ENCODE measurements at places on chromosomes 5 and 9.

GRCh38 chr9:9998491-9999287, 614.1 kb downstream of the PTPRD start:
- no peaks in the 10 kb centered on the region for H3K4me1 ChIP-seq
- no peaks in the 10 kb centered on the region for H3K36me3 ChIP-seq
- no peak overlapping the region for H3K27ac ChIP-seq
- H3K27me3 ChIP-seq = no peaks in the 10 kb centered on the region

- no peaks in the 10 kb centered on the region for H3K27me3 ChIP-seq
- H3K4me1 ChIP-seq = no peaks in the 10 kb centered on the region
- no peak overlapping the region for H3K4me3 ChIP-seq
- no peak for DNase-seq
These were observed 269.1 kb downstream of the KIF4B start for GRCh38 chr5:155282503-155283107.

- no peak overlapping the region for H3K27ac ChIP-seq
- no peaks in the 10 kb centered on the region for H3K36me3 ChIP-seq
- no peaks in the 10 kb centered on the region for H3K27me3 ChIP-seq
- no peak overlapping the region for H3K4me3 ChIP-seq
- peaks cover under 1% of the 10 kb centered on the region for H3K4me1 ChIP-seq
These were observed 43.8 kb downstream of the STOM start for GRCh38 chr9:121326130-121326838.

DNA sequence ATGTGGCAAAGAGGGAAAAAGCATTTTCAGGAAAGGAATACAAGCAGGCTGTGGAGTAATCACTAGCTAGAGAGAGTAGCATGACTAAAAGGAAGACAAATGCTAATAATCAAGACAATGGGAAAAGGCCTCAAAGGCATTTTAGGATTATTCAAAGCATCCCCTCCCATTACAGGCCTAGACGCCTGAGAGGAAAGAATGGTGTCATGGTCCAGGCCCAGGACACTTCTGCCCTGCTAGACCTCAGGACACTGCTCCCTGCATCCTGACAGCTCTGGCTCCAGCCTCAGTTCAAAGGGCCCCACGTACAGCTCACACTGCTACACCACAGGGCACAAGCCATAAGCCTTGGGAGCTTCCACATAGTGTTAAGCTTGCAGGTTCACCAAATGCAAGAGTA, 40.8 kb upstream of the SHISAL2B start:
- H3K27me3 ChIP-seq = no peaks in the 10 kb centered on the region
- H3K4me1 ChIP-seq = no peaks in the 10 kb centered on the region
- no peaks in the 10 kb centered on the region for H3K36me3 ChIP-seq
- DNase-seq = no peak

Data from effector memory CD4-positive, alpha-beta T cell (primary cell).